Erythroblast (primary cell): ENCODE measurements at places on chromosomes 11 and 22.

DNA sequence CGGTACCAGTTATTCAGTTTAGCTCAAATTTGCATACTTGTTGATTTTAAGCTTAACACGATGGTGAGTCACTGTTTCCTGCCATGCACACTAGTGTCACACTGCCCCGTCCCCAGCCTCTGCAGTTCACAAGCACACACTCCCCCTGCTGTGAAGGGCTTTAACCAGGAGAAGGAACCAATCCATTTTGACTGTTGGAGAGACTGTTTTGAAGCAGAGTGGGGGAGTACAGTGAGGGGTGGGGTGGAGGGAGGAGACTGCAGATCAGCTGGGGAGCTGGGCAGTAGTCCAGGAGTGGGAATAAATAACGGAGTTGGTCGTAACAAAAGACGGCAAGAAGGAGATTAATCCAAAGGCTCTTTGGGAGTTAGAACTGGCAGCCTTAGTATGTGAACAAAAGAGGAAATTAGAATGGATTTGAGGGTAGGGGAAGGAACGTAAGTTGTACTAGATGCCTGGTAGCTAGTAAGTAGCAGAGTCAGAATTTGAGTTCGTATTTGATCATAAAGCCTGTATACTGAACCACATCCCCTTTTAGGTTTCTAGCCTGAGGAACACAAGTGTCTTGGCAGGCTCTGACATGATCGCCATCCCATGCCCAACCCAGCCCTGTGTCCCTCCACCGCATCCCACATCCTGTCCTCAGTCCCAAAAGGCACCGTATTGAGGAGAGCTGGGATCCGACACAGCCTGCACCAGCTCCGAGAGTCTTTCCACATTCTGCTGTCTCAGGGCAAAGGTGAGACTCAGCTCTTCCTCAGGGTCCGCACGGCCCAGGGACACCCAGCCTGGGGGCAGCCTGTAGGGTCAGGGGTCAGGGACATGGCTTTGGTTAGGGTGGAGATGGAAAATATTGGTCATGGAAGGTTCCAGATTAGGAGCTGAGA, 862 bp downstream of the TPP1 start:
- DNase-seq: peak; percentile 74

- DNase-seq: no peak
Measured at GRCh38 chr11:131744847-131745246, 374.4 kb downstream of the NTM start.

- DNase-seq: no peak
Measured at GRCh38 chr11:88861618-88862017, 204.2 kb downstream of the GRM5 start.

DNA sequence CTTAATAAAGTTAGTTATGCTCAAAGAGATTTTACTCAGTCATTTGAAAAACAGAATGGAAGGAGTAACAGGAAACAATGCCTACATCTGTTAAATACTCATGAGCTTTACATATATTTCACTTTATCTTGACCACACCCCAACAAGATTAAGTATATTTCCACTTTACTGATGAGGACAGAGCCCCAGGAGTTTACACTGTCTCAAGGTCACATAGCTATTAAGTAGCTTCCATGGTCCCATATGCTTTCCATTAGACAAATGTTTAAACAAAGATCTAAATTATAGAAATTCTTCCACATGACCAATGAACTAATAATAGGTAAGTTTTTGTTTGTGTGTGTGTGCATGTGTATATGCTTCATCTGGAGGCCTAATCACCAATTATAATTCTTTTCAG, 30.2 kb downstream of the MRTFA start:
- DNase-seq: no peak

DNA sequence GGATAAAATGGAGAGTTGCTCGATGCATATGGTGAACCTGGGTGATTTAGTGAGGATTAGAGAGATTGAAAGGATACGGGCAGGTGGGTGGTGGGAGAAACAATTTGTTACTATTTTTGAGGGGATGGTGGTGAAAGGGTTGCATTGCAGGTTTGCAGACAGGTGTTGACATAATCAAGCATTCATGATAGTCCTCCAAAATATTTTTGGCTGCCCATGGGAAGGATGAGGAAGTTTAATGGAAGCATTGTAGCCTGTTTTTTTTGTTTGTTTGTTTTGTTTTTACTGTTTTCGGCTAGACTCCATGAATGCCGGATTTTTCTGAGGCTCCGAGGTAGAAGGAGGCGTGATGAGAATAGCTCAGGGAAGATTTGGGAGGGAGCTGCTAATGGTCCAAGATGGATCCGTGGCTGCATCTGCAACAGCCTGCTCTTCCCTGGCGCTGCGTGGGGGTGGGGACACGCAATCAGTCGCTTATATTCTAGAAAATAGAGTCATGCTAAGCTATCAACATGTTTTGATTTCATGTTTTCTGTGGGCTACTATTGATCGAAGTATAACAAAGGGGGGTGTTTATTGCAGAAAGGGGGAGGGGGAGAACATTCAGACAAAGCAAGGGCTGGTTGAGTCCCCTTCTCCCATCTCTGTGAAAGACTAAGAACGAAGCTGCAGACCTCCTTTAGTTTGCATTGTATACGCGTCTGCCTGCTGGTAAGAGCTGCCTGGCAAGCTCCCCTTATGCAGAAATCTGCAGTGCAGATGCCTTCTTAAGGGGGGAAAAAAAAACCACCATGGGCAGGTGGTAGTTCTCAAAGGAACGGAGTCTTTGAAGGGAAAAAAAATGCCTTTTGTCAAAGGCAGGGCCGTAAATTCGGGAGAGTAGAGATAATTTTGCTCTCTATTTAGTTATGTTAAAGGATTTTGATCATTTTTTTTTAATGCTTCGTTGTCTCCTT, 1.0 kb downstream of the RTN3 start:
- DNase-seq: peak; percentile 57

DNA sequence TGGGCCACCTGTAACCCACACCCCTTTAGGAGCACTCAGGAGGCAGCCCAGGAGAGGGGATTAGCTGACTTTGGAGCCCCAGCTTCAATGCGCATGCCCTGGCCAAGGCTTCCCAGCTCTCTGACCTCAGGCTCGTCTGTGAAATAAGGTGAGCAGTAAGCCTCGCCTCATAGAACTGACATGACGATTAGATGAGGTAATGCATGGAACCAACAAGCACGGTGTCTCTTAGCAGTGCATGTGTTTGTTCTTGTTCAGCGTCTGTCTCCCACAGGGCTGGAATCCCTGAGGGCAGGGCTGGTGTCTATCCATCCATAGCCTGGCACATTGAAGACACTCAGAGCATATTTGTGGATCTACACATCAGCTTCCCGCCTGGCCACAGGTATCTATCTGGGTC, 415.4 kb downstream of the MN1 start:
- DNase-seq: no peak

DNA sequence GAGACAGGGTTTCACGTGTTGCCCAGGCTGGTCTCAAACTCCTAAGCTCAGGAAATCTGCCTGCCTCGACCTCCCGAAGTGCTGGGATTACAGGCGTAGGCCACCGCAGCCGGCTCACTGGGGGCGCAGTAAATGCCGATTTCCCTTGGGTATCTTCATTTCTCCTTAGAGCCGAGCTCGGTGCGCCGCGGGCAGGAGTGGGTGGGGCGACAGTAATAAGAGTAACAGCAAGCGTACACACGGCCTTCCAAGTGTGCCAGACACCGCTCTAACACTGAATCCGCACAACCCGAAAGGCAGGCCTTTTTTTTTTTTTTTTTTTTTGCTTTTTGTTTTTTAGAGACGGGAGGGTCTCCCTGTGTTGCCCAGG, 500 bp upstream of the ADSL start:
- peak; percentile 71 for DNase-seq

GRCh38 chr11:111718436-111718835, 47.8 kb downstream of the PPP2R1B start:
- no peak for DNase-seq

DNA sequence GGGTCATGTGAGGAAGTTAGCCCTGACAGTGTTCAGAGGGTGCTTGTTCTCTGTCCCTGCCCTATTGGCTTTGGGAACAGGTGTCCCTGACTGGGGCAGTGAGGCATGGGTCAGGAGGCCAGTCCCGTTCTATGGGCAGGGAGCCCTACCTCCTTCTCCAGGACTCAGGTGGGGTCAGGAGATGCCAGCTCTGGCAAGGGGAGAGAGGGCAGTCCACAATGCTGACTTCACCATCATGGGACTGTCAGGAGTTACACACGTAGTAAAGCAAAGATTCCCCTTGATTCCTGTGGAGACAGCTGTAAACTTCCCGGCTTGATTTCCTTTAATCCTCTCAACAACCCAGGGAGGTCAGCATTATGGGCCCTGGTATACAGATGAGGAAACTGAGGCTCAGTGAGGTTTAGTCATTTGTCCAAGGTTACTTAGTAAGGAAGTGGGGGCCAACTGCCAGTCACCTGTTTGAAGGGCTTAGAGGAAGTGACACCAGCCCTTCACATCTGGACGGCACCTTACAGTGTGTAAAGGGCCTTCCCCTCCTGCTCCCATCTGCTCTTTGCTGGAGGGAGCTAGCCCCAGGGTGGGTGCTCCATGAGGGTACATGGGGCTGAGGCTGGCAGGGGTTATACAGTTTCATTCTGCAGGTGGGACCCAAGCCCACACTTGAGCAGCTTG, 11.9 kb downstream of the MICALL1 start:
- no peak for DNase-seq

DNA sequence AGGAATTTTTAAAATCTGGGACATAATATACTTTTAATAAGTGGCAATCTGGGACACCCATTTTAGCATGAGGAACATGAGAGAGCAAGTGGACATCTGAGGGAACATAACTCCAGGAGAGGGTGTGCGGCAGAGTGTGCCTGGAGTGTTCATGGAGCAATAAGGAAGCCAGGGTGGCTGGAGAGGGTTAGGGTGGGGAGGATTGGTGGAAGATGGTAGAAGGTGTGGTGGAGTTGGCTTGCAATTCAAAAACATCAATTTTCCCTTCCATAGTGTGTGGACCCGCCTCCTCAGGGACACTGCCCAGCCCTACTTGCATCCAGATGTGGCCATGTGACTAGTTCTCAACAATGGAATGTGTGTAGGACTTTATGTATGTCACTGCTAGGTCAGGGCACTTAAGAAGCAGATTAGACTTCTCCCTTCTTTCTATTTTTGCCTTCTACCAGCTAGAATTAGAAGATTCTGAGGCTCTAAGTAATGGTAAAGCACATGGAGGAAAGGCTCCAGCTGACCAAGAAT, 4.4 kb upstream of the DENND5A start:
- no peak for DNase-seq

DNA sequence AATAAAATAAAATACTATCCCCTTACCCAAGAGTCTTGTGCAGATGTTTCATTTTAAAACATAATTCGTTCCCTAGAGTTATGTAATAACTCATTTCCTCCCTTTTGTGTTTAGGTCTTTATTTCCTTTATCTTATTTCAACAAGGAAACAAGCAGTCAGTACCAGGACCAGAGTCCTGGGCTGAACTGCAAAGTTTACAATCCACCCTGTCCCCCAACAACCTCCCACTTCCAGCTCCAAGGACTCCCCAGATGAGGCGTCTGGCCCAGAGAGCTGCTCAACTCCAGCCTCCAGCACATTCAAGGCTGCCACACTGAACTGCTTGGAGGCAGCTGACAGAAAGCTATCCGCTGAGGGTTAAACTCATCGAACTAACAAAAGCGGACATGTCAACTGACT, 4.5 kb downstream of the POLDIP3 start:
- DNase-seq: no peak

- DNase-seq: no peak
Measured at GRCh38 chr11:704228-704674, 1.8 kb upstream of the EPS8L2 start.

- DNase-seq: no peak
Measured at GRCh38 chr11:19871531-19871930, 158.9 kb downstream of the NAV2 start.

- peak; percentile 95 for DNase-seq
Measured at GRCh38 chr11:57499413-57499982, 16.0 kb downstream of the SLC43A1 start.

- DNase-seq: no peak
Measured at GRCh38 chr11:45336136-45336535, 50.0 kb upstream of the SYT13 start.

GRCh38 chr11:69800278-69800677, 18.9 kb downstream of the FGF3 start:
- no peak for DNase-seq

- no peak for DNase-seq
Measured at GRCh38 chr11:8098879-8099278, 17.9 kb downstream of the TUB start.

DNA sequence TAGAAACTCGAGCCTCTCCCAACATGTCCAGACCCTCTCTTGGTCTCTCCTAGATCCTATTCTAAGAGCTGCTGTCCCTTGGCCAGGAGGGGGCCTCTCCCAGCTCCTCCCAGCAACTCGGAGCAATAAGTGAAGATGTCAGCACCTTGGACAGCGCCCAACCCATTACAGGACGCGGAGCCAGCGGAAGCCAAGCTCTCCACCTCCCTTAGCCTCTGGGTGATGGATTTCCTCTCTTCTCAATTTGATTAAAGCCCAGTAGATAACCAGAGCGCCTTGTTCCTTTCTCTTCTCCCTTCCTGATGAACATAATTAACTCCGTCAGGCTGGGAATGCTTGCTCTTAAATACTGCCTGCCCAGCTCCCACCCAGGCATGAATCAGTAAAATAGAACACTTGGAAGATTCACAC, 26.2 kb upstream of the TPBGL start:
- DNase-seq: peak; percentile 87

DNA sequence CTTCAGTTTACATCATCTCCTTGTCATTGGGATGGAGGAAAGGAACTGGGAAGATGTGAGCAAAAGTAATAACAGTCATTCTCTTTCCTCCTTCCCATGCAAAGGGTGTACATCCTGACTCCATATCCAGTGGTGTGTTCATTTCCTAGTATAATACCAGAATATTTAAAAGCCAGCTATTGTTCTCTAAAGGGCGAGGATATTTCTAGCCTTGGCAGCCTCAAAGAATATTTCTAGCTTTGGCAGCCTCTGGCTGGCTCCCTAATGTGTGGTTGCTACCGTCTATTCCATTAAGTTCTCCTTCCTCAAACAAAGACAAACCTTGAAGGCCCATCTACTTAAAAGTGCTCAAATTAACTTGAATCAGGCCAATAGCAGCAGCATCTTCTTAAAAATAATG, 114.0 kb downstream of the FAM76B start:
- DNase-seq: no peak

DNA sequence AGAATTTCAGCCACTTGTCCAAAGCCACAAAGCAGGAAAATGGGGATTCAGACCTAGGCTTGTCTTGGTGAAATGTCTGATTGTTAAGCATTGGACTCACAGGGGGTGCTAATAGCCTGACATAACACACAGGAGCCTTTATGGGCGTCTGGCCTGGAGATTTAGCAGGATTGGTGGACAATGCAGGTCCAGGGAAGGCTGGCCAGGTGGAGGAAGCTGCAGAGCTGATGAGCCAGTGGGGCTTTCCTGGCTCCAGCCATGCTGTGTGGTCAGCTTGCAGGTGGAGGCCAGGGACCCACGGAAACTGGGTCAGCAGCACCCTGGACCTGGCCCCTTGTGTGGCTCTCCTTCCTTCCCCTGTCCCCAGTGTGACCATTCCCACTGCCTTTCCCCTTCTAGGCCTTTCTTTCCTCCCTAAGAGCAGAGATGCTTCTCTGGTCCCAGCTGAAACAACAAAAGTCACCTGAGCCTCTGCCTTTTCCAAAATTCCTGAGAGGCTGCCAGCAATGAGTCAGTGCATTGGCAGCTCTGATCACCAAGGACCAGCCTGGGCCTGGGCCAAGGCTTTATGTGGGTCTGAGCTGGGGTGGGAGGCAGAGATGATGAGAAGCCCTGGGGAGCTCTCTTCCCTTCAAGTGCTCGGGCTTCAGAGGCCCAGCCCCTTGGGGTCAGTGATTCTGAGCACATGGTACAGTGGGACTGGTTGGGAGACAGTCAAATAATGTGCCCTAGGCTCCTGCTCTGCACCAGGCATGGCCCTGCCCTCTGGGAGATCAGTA, 85.2 kb downstream of the CCDC81 start:
- DNase-seq: no peak
